ENCODE measurements at places on chromosomes 6 and 20. TPM values are rescaled to one million over a fixed set of nuclear protein-coding genes. Genes with fewer than 3 reads are reported as not detected.

Gene PRDM13
- not detected for total RNA-seq

Gene HSPA1L
- 1.6 TPM for total RNA-seq

DNA sequence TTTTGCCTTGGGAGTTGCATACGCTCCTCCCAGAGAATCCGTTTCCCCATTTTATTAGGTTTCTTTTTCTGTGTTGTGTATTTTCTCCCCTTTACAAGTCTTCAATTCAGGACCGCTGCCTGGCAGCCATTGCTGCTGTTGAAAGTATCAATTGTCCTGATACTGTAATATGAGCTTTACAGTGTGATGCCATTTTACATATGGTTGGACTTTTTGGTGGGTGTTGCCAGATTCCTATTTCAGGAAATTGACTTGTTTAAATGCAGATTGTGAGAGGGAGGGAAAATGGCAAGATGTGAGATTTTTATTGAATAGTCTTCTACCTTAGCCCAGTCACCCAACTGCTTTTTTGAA lies 1.2 kb downstream of the PANK2 start:
- H3K36me3 ChIP-seq, result no peaks in the 10 kb centered on the region
- peak overlapping the region; percentile 97 for H3K4me3 ChIP-seq
- no peaks in the 10 kb centered on the region for H3K27me3 ChIP-seq
- no peak for DNase-seq

- H3K27ac ChIP-seq, result no peak overlapping the region
- no peak for DNase-seq
- H3K4me3 ChIP-seq, result peak overlapping the region; percentile 80
- H3K4me1 ChIP-seq, result peaks cover 5% of the 10 kb centered on the region
- no peaks in the 10 kb centered on the region for H3K36me3 ChIP-seq
These were observed 14.5 kb downstream of the FOXC1 start for GRCh38 chr6:1624058-1624850.

DNA sequence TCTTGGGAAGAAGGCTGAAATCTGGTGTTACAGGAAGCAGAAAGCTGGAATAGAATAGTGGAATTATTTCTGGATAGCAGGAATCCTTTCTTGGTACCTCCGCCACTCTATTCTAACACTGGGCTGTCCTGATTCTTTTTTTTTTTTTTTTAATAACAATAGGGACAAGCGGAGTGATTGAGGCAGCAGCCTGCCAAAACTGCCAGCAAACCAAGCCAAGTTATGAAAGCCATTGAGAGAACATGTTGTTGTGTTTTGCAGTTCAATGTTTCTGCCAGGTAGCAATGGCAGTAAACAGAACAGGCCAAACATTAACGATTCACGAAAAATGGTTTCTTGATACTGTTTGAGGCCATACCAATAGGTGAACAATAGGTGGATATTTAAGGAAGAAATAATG lies 47.1 kb downstream of the SLC26A8 start:
- no peaks in the 10 kb centered on the region for H3K36me3 ChIP-seq
- peaks cover 9% of the 10 kb centered on the region for H3K4me1 ChIP-seq
- no peak overlapping the region for H3K4me3 ChIP-seq
- H3K27me3 ChIP-seq, result no peaks in the 10 kb centered on the region
- no peak overlapping the region for H3K27ac ChIP-seq
- DNase-seq, result no peak

DNA sequence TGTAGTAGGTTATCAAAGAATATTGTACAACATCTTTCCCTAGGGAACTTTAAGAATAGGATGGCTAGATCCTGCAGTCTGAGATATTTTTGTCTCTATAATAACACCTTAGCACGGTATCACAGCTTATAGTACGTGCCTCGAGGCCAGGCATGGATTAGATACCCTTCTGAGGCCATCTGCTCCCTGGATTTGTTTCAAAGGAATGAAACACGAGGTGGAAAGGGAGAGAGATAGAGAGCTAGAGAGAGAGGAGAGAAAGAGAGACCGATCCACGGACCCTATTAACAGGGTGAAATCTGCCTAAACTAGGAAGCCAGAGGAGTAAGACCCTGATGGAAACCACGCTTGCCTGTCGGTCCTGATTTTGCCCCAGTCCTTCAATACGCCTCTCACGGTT lies 92.5 kb downstream of the CD83 start:
- H3K27me3 ChIP-seq, result no peaks in the 10 kb centered on the region
- peaks cover 16% of the 10 kb centered on the region for H3K4me1 ChIP-seq
- no peak for DNase-seq
- H3K4me3 ChIP-seq, result peak overlapping the region; percentile 91
- H3K27ac ChIP-seq, result no peak overlapping the region
- H3K36me3 ChIP-seq, result no peaks in the 10 kb centered on the region

DNA sequence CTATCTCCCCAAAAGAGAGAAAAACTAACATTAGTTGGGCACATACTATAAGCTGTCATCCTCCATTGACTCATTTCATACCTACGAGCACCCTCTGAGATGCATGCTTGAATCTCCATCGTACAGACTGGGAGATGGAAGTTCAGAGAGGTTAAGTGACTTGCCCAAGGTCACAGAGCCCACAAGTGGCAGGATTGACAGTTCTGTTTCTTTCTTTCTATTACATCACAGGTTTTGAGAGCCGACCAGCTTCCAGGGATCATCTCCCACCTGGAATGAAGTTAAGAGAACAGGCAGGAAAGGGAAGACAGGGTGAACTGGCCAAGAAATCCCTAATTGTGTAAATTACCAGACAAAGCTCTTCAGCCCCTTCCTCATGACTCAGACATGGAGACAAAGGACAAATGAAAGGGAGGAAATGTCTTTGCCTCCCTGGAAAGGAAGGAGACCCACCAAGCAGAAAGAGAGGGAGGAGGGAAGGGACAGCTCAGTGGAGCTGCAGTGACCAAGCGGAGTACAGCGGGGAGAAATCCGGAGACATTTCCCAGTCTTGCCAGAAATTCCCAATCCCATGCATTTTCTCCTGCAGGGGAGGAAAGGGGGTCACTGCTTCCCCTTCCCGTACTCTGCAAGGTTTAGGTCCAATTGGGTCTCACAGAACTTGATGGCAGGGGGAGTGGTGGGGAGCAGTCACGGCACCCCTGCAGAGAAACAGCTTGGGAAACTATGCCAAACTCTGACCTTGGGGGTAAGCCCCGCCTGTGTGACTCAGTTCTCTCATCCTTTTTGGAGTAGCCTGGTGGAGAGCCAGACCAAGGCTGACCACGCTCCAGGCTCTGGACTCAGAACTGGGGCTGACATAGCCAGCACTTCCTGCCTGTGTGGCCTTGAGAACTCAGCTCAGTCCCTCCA lies 154.3 kb downstream of the ANKRD60 start:
- no peak overlapping the region for H3K27ac ChIP-seq
- H3K27me3 ChIP-seq, result peaks cover 2% of the 10 kb centered on the region
- no peak overlapping the region for H3K4me3 ChIP-seq
- DNase-seq, result no peak
- H3K4me1 ChIP-seq, result no peaks in the 10 kb centered on the region
- no peaks in the 10 kb centered on the region for H3K36me3 ChIP-seq

Data from GM12878 (cell line).